Stimulated activated CD4-positive, alpha-beta T cell treated with anti-CD3 and anti-CD28 coated beads, Interleukin-1b, Interleukin-23, amount 100 ng/mL, for 1 hour (primary cell): ENCODE measurements at places on chromosomes 4 and X.

- DNase-seq: no peak
Measured at GRCh38 chr4:186920992-186921391, 197.3 kb upstream of the FAT1 start.

GRCh38 chrX:43139645-43140044 lies 361.7 kb upstream of the PPP1R2C start:
- no peak for DNase-seq

GRCh38 chr4:56745042-56745441 lies 63.9 kb upstream of the HOPX start:
- DNase-seq: no peak

- no peak for DNase-seq
Measured at GRCh38 chr4:95304898-95305297, 243.9 kb downstream of the UNC5C start.

DNA sequence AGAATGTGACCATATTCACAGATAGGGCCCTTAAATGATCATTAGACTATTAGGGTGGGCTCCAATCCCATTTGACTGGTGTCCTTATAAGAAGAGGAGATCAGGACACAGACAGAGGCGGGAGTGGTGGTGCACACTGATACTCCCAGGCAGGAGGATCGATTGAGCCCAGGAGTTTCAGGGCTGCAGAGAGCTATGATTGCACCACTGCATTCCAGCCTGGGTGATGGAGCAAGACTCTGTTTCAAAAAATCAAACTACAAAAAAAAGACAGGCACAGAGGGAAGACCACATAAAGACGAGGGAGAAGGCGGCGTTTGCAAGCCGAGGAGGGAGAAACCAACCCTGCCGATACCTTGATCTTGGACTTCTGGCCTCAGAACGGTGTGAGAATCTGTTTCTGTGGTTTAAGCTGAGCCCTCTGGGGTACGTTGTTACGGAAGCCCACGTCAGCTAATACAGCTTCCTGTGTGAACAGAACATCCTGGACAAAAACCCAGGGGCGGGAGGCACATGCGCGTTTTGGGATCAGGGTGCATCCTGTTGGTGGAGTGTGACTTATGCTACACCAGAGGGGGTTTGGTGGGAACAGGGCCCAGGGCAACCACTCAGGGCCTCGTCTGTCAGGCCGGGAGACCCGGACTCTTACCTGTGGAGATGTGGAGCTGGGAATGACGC lies 211.8 kb upstream of the PSAPL1 start:
- no peak for DNase-seq
